Body of pancreas (tissue), 4 donors: ENCODE measurements at places on chromosomes 2 and 18.

- DNase-seq = no peak
Observed at GRCh38 chr18:3329471-3329870, 67.5 kb downstream of the MYL12B start.

- DNase-seq = no peak
Observed at GRCh38 chr2:19051203-19051831, 307.1 kb downstream of the OSR1 start.

- no peak for DNase-seq
Observed at GRCh38 chr2:30336978-30337841, 105.9 kb downstream of the LBH start.

- no peak for DNase-seq
Observed at GRCh38 chr2:140808820-140809219, 1322.0 kb downstream of the LRP1B start.

DNA sequence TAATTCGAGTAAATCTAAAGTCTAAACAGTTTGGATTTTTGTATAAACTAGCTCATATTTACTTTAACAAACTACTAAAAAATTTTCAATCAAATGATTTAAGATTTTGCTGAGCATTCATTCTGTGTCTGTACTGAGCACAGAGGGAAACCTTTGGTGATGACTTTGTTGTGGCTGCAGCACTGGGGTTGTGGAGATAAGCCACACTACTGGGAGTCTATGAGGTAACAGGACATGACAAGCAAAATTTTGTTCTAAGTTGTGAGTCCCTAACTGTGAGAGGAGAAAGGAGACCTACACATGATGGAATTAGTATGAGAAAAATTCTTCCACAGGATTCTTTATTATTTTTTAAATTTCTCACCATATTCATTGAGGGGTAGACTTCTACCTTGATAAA, 933.7 kb upstream of the LRATD1 start:
- no peak for DNase-seq
